Mononuclear cell (primary cell): ENCODE measurements at places on chromosomes 16 and 17. TPM values are rescaled to one million over a fixed set of nuclear protein-coding genes. Genes with fewer than 3 reads are reported as not detected.

Gene AOC3
- total RNA-seq, result 0.21 TPM

Gene PTX4
- total RNA-seq, result not detected

Gene TP53TG3
- total RNA-seq, result not detected

Gene TPPP3
- total RNA-seq, result 5.6 TPM

Gene CD300LF
- 20.5 TPM for total RNA-seq

Gene TBC1D3E
- not detected for total RNA-seq

Gene ABCA5
- total RNA-seq, result 27.0 TPM

Gene ZNF232
- total RNA-seq, result 2.3 TPM

Gene CES3
- 0.63 TPM for total RNA-seq

Gene DNASE1L2
- 0.21 TPM for total RNA-seq

Gene ZNF750
- total RNA-seq, result not detected

Gene ARL4D
- 1.5 TPM for total RNA-seq

Gene NLGN2
- 0.73 TPM for total RNA-seq

Gene KRT36
- total RNA-seq, result not detected
